ENCODE measurements at places on chromosomes 5 and 9. TPM values are rescaled to one million over a fixed set of nuclear protein-coding genes. Genes with fewer than 3 reads are reported as not detected.

MLANA gene
- not detected for total RNA-seq

HEMGN gene
- total RNA-seq = not detected

DHX29 gene
- 19.5 TPM for total RNA-seq

- DNase-seq = no peak
These were observed 334.3 kb upstream of the TRPC7 start for GRCh38 chr5:136699651-136700050.

DNA sequence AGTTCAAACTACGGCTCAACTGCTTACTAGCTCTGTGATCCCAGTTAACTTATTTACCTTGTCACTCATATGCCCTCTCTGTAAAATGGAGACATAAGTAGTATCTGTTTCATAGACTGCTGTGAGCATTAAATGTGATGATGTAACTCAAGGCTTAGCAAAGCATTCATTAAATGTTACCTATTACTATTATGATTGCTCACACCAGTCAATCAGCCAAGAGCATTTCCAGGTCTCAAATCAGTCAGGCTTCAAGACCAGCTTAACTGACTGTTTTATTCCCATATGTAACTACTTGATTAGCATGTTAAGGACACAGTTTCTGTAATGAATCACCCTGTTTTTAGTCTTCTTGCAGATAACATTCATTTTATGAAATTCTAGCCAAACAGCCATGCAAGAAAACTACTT lies 413.3 kb downstream of the MLLT3 start:
- no peak for DNase-seq

GRCh38 chr5:81420039-81420667 lies 26.2 kb upstream of the ACOT12 start:
- no peak for DNase-seq

DNA sequence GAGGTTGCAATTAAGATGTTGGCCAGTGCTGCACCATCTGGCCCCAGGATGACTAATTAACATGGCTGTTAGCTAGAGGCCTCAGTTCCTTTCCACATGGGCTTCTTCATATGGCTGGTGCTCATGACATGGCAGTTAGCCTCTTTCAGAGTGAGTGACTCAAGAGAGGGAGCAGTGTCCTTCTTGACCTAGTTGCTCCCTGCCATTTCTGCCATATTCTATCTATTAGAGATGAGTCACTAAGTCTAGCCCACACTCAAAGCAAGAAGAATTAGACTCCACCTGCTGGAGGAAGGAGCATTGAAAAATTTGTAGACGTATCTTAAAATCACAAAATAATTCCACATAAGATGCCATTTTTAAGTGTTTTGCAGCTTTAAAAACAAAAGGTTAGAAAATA lies 651.2 kb upstream of the CCNG1 start:
- no peak for DNase-seq

MAP1B gene
- 94.9 TPM for total RNA-seq

DNA sequence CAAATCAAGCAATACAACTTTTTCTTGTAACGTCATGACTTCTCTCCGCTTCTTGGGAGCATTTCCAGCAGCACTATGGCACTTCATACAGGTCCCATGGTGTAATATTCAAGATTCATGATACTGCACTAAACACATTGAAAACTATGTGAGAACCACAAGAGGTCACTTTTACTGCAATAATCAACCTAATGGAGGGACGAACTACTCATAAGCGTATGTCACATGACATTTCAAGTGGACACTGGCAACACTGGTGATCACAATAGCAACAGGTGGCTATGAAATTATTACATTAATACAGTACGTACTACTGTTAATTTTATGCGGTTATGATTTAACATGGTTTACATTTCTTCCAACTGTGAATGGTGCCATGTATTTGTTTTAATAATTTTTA lies 78.6 kb upstream of the TBC1D9B start:
- DNase-seq = no peak

BHMT gene
- total RNA-seq = not detected

DNA sequence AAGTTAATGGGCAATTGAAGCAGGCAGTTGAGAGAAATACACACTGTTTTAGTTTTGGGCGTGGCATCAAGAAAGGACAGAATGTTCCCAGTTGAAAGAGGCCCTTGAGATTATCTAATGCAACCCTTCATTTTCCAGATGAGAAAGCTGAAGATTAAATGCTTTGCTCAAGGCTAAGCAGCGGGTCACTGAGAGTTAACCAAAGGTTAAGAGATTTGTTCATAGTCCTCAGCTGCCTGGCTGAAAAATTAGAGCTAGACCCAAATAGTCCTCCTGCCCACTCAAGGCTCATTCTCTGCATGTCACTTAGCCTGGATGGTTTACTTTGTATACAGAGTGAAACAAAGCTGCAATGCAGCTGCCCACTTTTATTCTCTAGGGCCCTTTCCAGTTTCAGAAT lies 46.7 kb upstream of the MAMDC2 start:
- no peak for DNase-seq

- no peak for DNase-seq
These were observed 42.2 kb downstream of the PTTG1 start for GRCh38 chr5:160463740-160464465.

GRCh38 chr9:113823421-113823820 lies 52.7 kb upstream of the ZNF618 start:
- no peak for DNase-seq

Measured in right cardiac atrium (tissue), 5 donors.